HS-5 (cell line): ENCODE measurements at places on chromosomes 1 and 21.

- DNase-seq: no peak
Measured at GRCh38 chr1:89257041-89257440, 15.6 kb downstream of the GBP5 start.

GRCh38 chr1:58732087-58732775, 32.4 kb upstream of the MYSM1 start:
- no peak for DNase-seq

GRCh38 chr1:25185409-25186160, 46.7 kb downstream of the SYF2 start:
- DNase-seq: no peak

DNA sequence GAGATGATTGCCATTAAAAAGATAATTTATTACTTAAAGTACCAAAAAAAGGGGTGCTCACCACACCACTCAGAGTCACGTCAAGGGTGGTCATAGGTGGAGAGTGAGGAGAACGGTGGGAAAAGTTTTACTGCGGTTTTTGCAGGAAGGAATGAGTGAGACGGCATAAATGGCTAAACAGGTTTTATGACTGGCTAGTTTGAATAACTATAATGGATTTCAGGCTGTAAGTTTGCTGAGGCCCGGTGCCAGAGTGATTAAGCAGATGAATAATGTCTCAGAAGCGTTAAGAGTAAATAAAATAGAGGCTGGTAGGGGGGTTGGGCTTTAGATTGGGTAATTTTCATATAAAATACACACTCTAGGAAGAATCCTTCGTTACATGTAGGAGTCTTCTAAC, 1337.8 kb downstream of the AMY1C start:
- DNase-seq: peak; percentile 32

DNA sequence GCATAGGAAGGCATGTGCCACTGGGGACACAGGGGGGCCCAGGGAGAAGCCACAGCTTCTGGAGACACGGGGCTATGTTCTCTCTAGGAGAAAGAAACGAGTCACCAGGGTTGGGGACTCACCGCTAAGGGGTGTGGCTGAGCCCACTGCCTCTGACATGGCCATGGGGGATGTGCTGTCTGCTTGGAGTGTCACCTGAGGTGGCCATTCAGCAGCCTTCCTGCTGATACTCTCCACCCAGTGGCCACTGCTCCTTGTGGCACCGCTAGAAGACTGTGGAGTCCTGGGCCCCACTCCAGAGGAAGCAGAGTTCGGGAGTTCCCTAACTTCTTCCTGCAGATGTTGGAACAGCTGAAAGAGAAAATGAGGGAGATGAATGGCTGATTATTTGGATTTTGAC, 91.2 kb upstream of the SLC45A1 start:
- DNase-seq: no peak

GRCh38 chr1:114427612-114428011, 83.4 kb downstream of the TRIM33 start:
- DNase-seq: no peak

- no peak for DNase-seq
Measured at GRCh38 chr1:43651188-43651587, 1.2 kb downstream of the KDM4A start.

DNA sequence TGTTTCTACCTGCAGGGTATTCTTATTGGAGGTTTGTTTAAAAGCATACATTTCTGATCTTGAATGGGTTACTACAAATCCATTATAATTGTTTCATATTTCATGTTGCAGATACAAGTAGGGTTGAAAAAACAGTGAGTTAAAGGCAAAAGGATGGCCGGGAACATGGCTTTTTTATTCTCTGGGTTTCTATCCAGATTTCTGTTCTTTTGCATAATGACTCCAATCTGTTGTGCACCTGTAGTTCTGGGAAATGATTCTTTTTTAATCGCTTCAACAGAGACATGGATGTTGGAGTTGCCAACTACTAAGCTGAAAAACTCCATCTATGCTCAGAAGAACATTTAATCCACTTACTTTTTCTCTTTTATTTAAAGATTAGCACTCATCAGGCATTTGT, 2.7 kb upstream of the ADAMTS1 start:
- no peak for DNase-seq

DNA sequence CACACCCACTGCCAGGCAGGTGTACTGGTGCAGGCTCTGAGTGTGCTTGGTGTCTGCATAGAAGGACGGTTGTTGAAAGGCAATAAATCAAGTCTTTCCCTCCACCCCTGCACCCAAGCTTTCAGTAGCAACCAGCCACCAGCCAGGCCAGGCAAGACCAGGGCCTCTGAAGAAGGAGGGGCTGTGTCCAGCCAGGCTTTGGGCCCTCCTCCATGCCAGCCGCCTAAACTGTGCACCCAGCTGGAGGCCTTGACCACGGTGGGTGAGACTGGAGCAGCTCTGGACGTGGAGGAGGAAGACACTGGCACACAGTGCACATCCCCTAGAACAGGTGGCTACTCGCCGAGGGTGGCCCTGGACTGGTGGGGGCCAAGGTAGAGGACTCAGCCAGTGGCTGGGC, 4.9 kb downstream of the OLIG2 start:
- DNase-seq: no peak

DNA sequence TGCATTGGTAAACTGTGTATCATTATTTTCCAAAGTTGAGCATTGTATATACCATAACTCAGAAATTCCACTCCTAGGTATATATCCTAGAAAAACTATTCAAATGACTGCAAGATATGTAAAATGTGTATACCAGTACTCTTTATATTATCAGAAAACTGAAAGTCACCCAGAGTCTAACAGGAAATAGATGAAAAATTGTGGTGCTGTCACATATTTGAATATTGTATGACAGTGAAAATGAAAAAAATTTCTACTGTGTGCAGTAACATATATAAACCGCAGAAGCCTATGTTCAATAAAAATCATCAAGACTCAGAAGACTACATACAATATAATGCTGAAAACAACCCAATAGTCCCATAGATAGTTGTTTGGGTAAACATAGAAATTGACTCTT, 74.4 kb upstream of the LYPLAL1 start:
- no peak for DNase-seq

GRCh38 chr1:53176452-53177208, 20.0 kb upstream of the CPT2 start:
- no peak for DNase-seq

DNA sequence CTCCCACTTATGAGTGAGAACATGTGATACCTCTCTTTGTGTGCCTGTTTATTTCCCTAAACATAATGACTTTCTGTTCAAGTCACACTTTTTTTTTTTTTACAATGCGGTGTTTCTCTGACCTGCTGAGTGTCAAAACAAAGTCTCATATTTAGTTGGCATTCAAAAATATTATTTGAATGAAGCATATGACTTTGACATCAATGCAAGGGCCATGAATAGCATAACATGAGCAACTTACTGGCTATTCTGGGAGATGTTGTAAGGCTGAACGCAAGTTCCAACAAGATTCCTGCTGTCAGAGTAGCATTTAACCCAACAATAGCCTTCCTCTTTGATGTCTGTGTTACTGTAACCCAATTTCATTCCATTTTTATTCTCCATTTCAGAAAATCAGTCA, 2.0 kb upstream of the KRTAP19-1 start:
- no peak for DNase-seq

DNA sequence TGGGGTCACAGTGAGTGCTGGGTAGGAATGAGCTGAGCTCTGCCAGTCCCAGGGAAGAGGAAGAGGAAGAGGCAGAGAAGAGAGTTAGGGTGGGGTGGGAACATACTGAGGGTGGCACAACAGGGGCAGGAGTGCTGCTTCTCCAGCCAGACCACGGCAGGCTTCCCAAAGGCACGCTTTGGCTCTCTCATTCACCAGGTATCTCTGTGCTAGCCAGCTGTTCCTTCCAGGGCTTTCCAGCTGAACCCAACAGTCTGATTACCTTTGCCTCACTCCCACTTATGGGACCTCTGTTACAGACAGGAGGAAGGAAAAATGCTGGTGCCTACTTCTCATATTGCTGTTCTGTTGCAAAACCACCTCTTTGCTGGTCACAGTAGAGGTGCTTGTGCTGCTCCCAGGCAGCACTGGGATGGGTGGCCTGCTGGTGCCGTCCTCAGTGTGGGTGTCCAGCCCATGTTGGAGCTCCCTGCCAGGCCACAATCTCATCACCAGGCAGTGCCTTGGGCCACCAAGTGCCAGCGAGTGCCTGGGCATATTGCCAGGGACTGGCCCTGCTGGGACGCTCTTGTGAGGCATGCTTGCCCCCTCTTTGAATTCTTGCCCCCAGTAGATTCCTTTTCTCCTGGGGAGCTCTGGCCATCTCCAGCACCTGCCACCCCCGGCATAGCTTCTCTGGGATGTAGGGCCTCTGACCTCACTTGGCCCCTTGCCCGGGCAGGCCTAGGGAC, 2.1 kb downstream of the ADORA1 start:
- DNase-seq: no peak

- no peak for DNase-seq
Measured at GRCh38 chr1:214574598-214575411, 23.4 kb upstream of the PTPN14 start.

- DNase-seq: no peak
Measured at GRCh38 chr1:12595757-12596006, 22.3 kb downstream of the DHRS3 start.

GRCh38 chr1:154962156-154962749, 671 bp upstream of the PYGO2 start:
- no peak for DNase-seq

DNA sequence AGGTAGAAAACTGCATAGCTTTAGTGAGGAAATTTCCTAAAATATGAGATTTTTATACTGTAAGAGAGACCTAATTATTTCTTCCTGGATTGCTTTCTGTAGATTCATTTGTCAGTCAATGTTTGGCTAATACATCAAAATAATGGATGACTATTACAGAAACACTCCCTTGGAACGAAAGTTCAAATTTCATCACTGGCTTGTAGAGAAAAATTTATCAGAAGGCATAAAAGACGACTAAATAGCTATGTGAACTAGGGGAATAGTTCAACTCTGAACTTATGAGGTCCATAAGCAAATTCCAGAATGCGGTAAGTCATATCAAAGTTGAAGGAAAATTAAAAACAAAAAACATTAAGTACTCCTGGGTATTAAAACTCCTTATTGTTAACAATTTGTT, 36.0 kb downstream of the WNT2B start:
- no peak for DNase-seq
